ENCODE measurements at places on chromosomes 16 and 17.

GRCh38 chr16:9449597-9449996, 358.2 kb downstream of the HAPSTR1 start:
- DNase-seq: no peak

DNA sequence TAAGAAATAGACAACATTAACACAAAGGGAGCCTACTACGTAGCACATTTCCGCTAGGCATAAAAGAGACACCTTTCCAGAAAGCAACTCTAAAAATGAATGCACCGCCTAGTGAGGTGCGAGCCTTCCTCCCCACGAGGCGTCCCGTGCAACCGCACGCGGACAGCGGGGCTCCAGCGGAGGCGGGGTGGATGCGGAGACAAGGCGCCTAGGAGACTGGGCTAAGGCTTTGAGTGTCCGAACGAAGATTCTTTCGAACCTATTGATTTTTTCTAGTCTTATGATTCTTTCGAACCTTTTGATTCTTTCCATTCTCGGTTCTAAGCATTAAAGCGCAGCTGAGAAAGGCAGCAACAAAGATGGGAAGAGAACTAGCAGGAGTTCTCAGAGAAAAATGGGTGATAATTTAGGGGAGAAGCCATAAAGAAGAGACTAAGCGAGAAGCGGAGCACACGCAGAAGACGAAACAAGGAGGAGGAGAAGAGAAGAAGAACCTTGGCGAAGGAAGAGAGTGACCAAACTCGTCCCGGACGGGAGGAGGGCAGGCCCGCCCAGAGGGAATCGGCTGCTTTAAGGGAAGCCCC, 394 bp upstream of the CPD start:
- DNase-seq: no peak

DNA sequence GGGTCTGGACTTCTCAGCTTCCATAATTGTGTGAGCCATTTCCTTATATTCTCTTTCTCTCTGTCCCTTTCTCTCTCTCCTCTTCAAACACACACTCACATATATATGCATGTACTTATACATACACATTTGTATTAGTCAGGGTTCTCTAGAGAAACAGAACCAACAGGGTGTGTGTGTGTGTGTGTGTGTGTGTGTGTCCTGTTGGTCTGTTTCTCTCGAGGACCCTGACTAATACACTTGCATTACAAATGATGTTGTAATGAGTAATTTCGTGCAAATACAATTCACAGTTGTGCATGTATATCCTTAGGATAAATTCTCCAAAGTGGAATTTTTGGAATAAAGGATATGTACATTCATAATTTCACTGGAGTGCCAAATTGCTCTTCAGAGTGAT, 115.3 kb downstream of the NPIPB5 start:
- no peak for DNase-seq

- DNase-seq: no peak
Observed at GRCh38 chr16:81238296-81239011, at the start of gene BCO1. TSS of gene BCO1 (plus strand) at chr16:81238689. CDS start at chr16:81238909, 220 bp downstream.

- no peak for DNase-seq
Observed at GRCh38 chr16:48157794-48158193, 2.0 kb upstream of the ABCC12 start.

DNA sequence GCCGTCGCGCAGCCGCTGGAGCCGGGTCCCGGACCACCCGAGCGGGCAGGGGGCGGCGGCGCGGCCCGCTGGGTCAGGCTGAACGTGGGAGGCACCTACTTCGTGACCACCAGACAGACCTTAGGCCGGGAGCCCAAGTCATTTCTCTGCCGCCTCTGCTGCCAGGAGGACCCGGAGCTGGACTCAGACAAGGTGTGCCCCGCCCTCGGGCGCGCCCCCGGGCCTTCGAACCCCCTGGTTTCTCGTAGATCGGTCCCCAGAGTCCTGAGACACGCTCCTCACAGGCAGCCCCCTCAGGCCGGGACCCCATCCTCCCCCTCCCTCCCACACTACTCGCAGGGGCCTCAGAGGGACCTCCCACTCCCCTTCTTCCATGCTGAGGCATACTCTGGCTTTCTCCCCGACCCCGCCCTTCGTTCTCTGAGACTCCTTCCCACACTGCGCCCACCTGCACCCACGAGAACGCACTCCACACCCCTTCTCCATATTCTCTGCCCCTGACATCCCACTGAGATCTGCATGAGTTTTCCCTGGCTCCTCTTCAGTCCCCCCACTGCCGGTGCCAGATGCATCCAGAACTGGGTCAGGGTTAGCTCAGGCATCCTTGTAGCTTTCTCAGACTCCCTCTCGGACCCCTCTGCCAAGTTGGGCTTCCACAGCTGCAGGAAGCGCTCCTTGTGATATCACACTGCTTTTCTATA, 523 bp downstream of the KCTD2 start:
- DNase-seq: no peak

DNA sequence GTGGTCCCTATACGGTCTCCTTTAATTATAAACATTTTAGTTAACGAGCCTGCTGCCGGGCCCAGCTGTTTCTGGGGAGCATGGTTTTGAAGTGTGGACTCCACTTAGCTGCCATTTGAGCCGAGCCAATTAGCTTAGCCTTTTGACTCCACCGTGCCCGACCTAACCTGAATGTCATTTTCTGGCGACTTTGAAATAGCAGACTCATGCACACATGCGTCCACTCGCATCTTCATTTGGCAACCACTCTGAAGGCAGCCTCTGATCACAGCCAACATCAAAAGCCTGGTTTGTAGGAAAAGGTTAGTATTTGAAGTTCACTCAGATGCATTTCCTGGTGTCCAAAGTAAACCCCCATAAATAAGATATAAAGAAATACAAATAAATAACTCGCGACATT, 16.8 kb downstream of the AXIN2 start:
- DNase-seq: no peak
